CD4-positive, alpha-beta T cell treated with Interleukin-2 at 100 ng/mL for 4 hours (primary cell): ENCODE measurements at places on chromosomes 4 and X.

DNA sequence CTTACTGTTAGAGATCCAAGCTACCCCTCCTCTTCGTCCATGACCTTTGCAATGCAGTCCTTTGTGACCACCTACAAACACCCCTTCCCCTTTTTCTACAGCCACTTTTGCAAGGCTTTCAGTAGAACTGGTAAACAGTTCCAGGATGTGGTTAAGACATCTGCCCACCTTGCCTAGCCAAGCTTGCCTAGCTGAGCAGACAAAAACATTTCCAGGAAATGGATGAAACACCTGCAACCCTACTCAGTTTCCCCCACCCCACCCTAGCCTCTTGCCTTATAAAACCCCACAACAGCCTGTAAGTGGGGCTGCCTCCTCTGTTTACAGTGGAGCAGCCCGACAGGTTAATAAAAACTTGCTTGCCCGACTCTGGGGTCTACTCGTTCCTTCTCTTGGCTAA is 133.8 kb downstream of the ZC4H2 start:
- DNase-seq: peak; percentile 5

- peak; percentile 71 for DNase-seq
These were observed 68.2 kb downstream of the ARHGAP10 start for GRCh38 chr4:147799986-147800555.

DNA sequence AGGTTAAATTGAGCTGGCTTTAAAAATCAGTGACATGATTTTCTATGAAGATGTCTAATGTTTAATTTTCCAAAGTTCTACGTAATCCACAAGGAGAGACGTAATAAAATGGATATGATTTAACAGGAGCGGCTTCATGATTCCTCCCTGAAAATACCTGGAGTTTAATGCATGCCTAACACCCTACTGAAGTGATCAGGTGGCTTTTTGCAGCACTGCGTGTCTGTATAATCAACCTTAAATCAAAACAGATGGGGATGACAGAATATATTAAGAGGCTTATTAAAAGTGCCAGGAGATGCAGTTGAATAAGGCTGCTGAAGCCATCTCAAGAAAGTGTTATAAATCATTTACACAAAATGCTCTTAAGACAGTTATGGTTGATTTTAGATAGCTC is 112.4 kb upstream of the TLR3 start:
- no peak for DNase-seq

DNA sequence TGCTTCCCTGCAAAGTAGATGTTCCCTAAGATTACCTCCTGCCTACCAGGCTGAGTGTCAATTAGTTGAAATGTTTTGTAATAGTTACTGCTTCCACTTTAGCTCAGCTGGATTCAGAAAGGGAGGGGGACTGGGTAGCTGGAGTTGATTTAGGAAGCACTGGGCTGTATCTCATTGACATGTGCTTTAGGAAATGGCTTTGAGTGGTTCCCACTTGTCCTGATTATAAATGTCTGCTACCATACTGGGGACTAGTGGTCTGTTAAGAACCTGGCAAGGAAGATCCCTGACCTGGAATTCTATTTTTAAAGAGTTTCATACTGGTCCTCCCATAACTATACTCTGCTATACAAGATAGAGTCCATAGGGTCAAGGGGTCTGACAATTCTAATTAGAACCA is 363.9 kb upstream of the PPP1R2C start:
- DNase-seq: no peak

GRCh38 chrX:153465691-153466380 is 4.5 kb downstream of the HAUS7 start:
- DNase-seq: no peak

DNA sequence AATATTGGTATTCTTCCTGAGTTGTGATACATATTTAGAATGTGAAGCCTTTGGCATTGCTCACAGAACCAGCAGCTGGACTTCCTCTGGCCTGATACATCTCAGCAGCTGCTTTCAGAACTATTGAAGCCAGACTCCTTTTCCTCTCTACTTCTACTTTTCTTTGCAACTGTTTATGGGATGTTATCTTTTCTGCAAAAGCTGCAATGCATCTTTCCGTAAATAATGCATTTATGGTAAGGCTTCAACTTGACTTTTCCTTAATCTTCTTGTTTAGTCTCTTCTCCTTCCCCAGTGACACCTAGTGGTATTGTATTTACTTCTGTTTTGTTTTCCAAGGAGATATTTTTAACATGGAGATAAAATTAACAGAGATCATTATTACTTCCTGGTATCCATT is 1548.7 kb downstream of the PCDH7 start:
- DNase-seq: no peak

DNA sequence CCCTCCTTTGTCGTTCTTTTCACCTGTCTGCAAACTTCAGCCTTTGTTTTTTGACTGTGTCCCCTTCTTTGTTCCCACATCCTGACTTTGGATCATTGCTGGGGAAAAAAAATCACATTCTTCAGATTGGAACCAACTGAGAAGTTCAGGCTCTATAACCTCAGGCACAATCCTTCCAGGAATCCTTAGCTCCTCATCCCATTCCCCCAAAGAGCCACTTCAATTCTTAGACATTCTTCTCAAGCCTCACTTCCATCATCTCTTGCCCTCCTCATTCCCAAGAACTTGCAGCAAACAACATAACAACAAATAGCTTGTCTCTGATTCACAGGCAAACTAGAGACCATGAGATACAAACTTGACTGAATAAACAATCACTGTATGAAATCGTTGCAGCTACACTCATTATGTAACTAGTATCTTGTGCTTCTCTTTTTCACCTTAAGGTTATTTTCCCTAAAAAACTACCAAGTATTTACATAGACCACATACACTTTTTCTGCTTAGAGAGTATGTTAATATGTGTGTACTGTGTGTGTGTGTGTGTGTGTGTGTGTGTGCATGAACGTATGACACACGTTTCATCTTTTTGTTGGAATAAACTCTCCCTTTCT is 26.4 kb upstream of the PGM2 start:
- no peak for DNase-seq

GRCh38 chrX:143298663-143299241 is 218.5 kb downstream of the SPANXN3 start:
- DNase-seq: no peak

- DNase-seq: no peak
These were observed 13.0 kb downstream of the RGS12 start for GRCh38 chr4:3305610-3306371.

DNA sequence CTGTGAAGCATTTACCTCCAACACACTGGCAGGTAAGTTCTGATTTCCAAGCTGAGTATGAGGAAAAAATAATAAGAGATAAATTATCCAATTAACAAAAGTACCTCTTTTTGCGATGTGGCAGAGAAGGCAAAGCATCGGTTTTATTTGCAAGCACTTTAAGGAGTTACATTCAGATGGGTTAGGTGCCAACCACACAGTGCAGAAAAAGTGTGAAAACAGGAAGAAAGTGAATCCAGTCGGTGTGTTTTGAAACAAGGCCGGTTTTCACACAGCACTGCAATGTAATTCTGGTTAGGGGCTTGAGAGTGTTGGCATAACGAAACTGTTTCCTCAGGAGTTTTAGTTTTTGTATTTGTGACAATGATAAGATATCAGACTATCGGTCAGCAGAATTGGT is 130.8 kb upstream of the PDLIM3 start:
- no peak for DNase-seq

DNA sequence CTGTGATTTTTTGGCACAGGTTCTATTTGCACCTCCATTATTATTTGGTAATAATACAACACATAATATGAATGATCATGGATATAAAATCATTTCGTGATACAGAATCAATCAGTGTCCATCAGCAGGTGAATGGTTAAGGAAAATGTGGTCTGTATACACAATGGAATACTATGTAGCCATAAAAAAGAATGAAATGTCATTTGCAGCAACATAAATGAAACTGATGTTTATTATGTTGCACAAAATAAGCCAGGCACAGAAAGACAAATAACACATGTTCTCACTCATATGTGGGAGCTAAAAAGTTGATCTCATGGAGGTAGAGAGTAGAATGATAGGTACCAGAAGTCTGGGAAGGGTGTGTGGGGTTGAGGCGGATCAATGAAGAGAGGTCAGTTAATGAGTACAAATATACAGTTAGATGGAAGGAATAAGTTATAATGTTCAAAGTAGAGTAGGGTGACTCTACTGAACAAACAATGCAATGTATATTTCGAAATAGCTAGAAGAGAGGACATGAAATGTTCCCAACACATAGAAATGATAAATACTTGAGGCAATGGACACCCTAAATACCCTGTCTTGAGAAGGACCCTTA is 1.1 kb upstream of the SMARCA1 start:
- DNase-seq: no peak

DNA sequence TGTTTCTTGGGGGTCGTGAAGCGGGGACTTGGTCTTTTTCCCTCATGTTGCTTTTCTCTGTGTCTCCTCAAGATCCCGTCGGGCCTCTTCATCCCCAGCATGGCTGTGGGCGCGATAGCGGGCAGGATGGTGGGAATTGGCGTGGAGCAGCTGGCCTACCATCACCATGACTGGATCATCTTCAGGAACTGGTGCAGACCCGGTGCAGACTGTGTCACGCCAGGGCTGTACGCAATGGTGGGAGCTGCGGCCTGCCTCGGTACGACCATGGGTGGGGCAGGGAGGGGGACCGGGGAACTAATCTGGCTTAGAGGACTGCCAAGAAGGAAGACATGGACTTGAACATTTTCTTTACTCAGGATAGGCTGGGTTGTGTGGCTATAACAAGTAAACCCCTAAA is 55.6 kb downstream of the CLCN4 start:
- DNase-seq: no peak

- DNase-seq: no peak
These were observed 104.2 kb downstream of the ANK2 start for GRCh38 chr4:113153529-113154101.

DNA sequence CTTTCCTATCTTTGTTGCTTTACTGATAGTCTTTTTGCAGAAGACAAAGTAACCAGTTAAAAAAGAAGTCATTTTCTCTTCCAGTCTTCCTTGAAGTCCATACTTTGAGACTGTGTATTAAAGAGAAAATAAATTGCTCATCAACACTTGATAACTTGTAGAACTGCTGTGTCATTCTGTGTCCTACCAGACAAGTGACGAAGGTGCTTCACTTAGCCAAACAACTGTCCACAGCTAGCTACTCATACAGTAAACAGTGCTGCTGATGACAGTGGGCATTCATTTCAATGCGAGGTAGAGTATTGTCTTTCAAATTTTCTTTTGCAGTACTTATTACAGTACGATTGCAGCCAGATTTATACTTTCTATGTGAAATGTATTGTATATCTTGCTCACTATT is 11.5 kb downstream of the COL25A1 start:
- no peak for DNase-seq

DNA sequence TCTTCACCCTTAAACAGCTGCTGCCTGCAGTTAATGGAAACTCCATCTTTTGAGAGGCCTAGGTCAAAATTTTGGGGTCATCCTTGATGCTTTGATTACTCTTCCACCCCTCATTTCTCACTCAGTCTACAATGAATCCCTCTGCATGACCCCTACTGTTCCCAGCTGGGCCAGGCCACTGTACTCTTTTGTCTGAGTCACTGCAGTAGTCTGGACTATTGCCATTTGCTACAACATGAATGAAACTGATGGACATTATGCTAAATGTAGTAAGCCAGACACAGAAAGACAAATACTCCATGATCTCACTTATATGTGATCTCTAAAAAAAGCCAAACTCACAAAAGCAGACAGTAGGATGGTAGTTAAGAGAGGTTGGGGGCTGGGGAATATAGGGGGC is 28.3 kb downstream of the STK32B start:
- DNase-seq: no peak

DNA sequence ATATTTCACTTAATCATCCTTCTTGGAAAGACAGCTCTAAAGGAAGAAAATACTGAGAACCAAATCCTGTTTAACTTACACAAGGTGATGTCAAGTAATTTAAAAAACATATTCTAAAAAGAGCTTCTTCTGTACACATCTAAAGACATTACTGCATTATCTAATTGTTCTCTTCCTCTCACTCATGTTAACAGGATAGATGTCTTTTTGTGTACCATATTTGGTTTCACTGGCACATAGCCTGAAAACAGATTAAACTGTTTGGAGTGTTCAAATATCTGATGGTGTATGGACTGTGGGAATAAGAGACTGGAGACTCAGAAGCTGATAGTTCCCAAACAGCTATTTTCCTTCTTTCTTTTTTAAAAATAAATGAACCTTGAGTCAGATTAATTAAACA is 213.3 kb upstream of the MAB21L2 start:
- no peak for DNase-seq

GRCh38 chr4:168565130-168565529 is 68.3 kb downstream of the PALLD start:
- DNase-seq: no peak

DNA sequence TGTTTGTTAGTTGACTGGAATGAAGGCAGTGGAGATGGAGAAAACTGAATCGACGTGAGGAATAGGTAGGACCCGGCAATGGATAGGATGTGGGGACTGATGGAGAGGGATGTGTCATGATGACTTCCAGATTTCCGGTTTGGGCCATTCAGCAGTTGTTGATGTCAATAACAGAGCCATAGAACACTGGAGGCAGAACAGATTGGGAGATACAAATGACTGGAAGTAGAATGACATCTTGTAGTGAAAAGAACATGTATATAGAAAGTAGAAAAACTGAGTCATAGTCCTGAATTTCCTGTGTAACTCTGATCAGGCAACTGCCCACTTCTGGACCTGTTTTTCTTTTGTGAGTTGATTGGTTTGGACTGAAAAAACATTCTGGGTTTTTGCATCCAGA is 24.5 kb downstream of the CETN2 start:
- DNase-seq: no peak

DNA sequence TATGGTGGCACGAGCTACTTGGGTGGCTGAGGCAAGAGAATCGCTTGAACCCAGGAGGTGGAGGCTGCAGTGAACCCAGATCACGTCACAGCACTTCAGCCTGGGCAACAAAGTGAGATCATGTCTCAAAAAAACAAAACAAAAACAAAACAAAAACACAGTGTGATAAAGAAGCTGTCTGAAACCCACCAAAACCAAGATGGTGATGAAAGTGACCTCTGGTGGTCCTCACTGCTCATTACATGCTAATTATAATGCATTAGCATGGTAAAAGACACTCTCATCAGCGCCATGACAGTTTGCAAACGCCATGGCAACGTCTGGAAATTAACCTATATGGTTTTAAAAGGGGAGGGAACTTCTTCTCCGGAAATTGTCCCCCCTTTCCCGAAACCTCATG is 29.4 kb upstream of the OPHN1 start:
- DNase-seq: peak; percentile 31

GRCh38 chr4:26197018-26197779 is 123.6 kb upstream of the RBPJ start:
- DNase-seq: peak; percentile 87

- DNase-seq: peak; percentile 64
These were observed 10.0 kb downstream of the TNIP3 start for GRCh38 chr4:121154103-121154515.

- DNase-seq: no peak
These were observed 13.9 kb upstream of the RHOH start for GRCh38 chr4:40182954-40183353.

GRCh38 chrX:49287665-49288064 is 15.8 kb upstream of the GAGE10 start:
- DNase-seq: no peak

- no peak for DNase-seq
These were observed 5.0 kb downstream of the AWAT2 start for GRCh38 chrX:70044541-70045245.
